ENCODE measurements at places on chromosomes 16 and 17. TPM values are rescaled to one million over a fixed set of nuclear protein-coding genes. Genes with fewer than 3 reads are reported as not detected.
A peak's percentile ranks its signal among the peaks of the same experiment; 100 is the strongest.

IGFALS gene
- 0.12 TPM for total RNA-seq

SPN gene
- 132 TPM for total RNA-seq

RNF222 gene
- not detected for total RNA-seq

SCRN2 gene
- total RNA-seq, result 23.5 TPM

JUP gene
- total RNA-seq, result 1.0 TPM

SHISA9 gene
- total RNA-seq, result not detected

- H3K4me1 ChIP-seq, result no peaks in the 10 kb centered on the region
- no peak overlapping the region for H3K4me3 ChIP-seq
- no peaks in the 10 kb centered on the region for H3K36me3 ChIP-seq
- no peak overlapping the region for H3K27ac ChIP-seq
These were observed 21.2 kb upstream of the MON1B start for GRCh38 chr16:77169650-77170236.

DNA sequence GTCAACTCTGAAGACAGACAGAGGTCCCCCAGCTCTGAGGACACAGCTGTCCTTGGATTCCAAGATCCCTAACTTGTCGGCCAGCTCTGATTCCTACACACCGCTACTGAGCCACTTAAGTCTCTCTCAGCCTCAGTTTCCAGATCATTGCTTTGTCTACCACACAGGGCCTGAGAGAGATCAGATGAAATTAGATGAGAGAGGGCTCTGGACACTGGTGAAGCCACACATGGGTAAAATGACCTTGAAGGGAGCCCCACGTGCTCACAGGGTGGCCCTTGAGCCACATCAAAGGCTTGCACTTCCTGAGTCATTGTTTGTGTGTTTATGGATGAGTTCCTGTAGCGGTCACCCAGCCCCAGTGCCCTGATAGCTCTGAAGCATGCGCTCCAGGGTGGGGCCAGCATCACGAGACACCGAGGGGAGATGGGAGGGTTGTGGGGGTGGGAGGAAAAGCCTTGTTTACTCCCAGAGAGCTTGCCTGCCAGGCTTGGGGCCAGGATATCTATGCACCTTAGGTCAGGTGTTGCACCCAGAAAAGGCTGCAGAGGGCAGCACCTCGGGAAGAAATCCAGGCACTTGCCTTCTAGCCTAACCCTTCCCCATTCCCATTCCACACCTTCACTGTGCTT is 32.7 kb upstream of the SLC6A2 start:
- no peaks in the 10 kb centered on the region for H3K36me3 ChIP-seq
- H3K4me3 ChIP-seq, result no peak overlapping the region

DNA sequence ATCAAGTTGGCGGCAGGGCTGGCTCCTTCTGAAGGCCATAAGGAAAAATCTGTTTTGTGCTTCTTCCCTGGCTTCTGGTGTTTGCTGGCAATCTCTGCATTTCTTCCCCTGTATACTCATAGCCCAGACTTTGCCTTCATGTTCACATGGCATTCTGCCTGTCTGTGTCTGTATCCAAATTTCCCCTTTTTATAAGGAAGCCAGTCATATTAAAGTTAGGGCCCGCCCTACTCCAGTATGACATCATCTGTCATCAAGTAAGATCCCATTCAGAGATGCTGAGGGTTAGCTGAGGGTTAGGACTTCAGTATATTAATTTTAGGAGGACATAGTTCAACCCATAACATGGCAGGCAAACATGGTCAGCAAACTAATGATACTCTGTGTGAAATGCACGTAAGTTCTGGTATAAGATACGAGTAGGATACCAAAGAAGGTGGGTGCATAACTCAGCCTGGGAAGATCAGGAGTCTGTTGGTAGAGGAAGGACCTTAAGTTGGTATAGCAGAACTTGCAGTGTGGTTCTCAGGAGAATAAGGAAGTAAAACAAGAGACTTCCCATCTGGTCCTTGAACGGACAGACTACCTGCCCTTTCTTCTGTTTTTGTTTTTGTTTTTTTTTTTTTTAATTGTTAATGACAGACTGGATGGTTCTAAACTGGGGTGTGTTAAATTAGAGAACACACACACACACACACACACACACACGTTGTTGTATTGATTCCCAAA is 13.9 kb downstream of the MAP2K6 start:
- no peaks in the 10 kb centered on the region for H3K27me3 ChIP-seq
- no peaks in the 10 kb centered on the region for H3K36me3 ChIP-seq

- peaks cover 12% of the 10 kb centered on the region for H3K27me3 ChIP-seq
- DNase-seq, result no peak
- no peaks in the 10 kb centered on the region for H3K36me3 ChIP-seq
- H3K4me3 ChIP-seq, result no peak overlapping the region
- no peaks in the 10 kb centered on the region for H3K4me1 ChIP-seq
These were observed 32.0 kb upstream of the MRPS23 start for GRCh38 chr17:57881783-57882351.

DNA sequence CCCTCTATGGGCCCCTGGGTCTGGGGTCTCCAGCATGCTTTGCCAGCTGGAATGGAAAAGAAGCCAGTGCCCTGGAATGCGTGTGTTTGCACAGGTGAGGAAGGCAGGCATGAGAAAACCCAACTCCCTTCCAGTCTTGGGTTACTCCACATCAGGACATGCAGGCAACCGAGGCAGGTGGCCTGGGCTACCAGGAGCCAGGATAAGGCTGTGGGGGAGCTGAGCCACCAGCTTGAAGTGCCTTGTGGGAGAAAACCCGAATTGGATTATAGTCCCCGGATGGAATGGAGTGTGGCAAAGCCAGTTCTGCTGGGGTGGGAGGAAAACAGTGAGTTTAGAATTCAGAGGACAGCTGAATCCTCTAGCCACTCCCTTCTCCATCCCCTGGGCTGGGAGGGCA is 7.2 kb downstream of the SRCIN1 start:
- H3K27ac ChIP-seq, result no peak overlapping the region
- H3K36me3 ChIP-seq, result no peaks in the 10 kb centered on the region
- peaks cover 33% of the 10 kb centered on the region for H3K27me3 ChIP-seq
- no peak overlapping the region for H3K4me3 ChIP-seq
- H3K4me1 ChIP-seq, result no peaks in the 10 kb centered on the region

DNA sequence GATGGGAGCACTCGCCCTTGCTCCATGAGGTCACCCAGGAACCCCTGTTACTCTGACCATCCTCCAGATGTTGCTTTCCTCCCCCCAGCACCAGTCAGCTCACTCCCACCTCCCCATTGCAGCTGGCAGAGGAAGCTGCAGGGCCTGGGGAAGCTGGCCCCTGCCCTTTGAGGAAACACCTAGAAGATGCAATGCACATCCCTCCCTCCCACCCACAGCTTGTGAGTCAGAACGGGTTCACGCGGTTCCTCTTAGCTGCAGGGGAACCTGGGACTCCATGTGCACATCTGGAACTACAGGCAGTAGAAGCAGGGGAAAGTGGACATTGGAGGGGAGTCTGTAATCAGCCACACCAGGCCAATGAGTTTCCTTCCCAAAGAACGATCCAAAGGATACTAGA is 96.9 kb downstream of the KATNIP start:
- H3K27ac ChIP-seq, result no peak overlapping the region
- no peak for DNase-seq
- H3K4me3 ChIP-seq, result no peak overlapping the region
- no peaks in the 10 kb centered on the region for H3K27me3 ChIP-seq
- no peaks in the 10 kb centered on the region for H3K4me1 ChIP-seq
- no peaks in the 10 kb centered on the region for H3K36me3 ChIP-seq

- H3K36me3 ChIP-seq, result no peaks in the 10 kb centered on the region
- H3K4me3 ChIP-seq, result no peak overlapping the region
- H3K27me3 ChIP-seq, result no peaks in the 10 kb centered on the region
- no peaks in the 10 kb centered on the region for H3K4me1 ChIP-seq
- no peak for DNase-seq
- no peak overlapping the region for H3K27ac ChIP-seq
These were observed 44.1 kb downstream of the PCTP start for GRCh38 chr17:55794725-55795482.

DNA sequence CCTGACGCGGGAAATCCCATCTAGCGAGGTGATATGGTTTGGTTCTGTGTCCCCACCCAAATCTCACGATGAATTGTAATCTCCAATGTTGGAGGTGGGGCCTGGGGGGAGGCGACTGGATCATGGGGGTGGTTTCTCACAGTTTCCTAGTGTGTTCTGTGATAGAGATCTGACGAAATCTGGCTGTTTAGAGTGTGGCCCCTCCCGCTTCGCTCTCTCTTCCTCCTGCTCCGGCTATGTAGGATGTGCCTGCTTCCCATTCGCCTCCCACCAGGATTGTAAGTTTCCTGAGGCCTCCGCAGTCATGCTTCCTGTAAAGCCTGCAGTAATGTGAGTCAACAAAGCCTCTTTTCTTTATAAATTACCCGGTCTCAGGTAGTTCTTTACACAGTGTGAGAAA is 31.6 kb downstream of the IFT140 start:
- no peak overlapping the region for H3K27ac ChIP-seq
- no peak for DNase-seq
- no peaks in the 10 kb centered on the region for H3K4me1 ChIP-seq
- no peaks in the 10 kb centered on the region for H3K36me3 ChIP-seq

- peak overlapping the region; percentile 92 for H3K4me3 ChIP-seq
- H3K4me1 ChIP-seq, result peaks cover 45% of the 10 kb centered on the region
- DNase-seq, result no peak
- peak overlapping the region; percentile 85 for H3K27ac ChIP-seq
- no peaks in the 10 kb centered on the region for H3K36me3 ChIP-seq
- no peaks in the 10 kb centered on the region for H3K27me3 ChIP-seq
These were observed 739 bp upstream of the FAM117A start for GRCh38 chr17:49764559-49765180.

DNA sequence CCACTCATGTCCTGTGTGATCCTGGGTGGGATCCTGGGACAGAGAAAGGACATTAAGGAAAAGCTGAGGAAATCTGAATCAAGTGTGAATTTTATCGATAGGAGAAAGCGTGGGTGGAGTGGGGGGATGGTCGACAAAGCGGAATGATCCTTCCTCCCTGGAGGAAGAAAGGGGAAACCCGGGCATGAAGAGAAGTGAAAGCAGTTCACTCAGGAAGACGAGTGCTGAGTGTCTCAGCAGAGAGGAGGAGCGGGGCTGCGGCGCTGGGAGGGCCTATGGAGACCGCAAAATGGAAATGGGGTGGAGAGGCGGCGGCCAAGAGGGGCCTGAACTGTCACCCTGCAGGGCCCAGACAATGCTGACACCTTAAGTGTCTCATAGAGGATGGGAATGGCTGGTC is 8.7 kb downstream of the ZDHHC7 start:
- peak overlapping the region; percentile 50 for H3K27ac ChIP-seq
- peak overlapping the region; percentile 58 for H3K4me3 ChIP-seq
- no peaks in the 10 kb centered on the region for H3K27me3 ChIP-seq
- no peak for DNase-seq
- H3K4me1 ChIP-seq, result peaks cover 52% of the 10 kb centered on the region
- no peaks in the 10 kb centered on the region for H3K36me3 ChIP-seq

DNA sequence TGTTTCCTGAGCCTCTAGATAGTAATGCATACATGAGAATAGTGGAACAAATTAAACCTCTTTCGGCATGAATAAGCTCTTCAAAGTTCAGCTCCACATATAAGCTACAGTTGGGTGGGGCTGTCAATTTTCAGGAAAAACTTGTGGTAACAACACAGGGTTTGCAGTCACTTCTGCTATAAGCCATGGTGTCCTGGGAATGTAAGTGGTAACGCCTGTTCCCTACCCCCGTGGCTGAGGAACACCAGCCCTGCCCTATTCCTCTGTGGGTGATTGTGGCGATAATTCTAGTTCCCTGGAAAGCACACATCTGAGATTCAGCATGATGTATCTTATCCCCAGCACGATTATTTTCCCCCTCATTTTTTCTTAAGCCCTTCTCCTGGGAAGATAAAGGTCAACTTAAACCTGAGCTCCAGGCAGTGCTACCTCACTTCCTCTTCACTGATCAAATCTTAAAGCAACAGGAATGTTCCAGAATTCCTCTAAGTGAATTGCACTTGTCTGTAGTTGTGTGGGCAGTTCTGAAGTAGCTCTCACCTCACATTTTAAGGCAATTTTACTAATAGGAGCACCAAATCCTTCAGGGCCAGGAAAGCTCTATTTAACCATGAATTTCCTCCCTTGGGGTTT is 500.7 kb upstream of the HSBP1 start:
- H3K4me1 ChIP-seq, result no peaks in the 10 kb centered on the region
- peaks cover 49% of the 10 kb centered on the region for H3K27me3 ChIP-seq
- no peaks in the 10 kb centered on the region for H3K36me3 ChIP-seq
- H3K27ac ChIP-seq, result no peak overlapping the region
- H3K4me3 ChIP-seq, result no peak overlapping the region

Measured in natural killer cell treated with Interleukin-12 subunit alpha and Interleukin-12 subunit beta and Interleukin-15 and Interleukin-18, amount 100 ng/mL, for 72 hours (primary cell).